PC-3 (cell line): ENCODE measurements at places on chromosomes 6 and 20. TPM values are rescaled to one million over a fixed set of nuclear protein-coding genes. Genes with fewer than 3 reads are reported as not detected.

RCAN2 gene
- not detected in 2 replicates for total RNA-seq

MAN1A1 gene
- 19.0 and 24.6 TPM in 2 replicates for total RNA-seq

MUC21 gene
- total RNA-seq: not detected in 2 replicates

NUP153 gene
- total RNA-seq: 48.3 and 48.5 TPM in 2 replicates

DNA sequence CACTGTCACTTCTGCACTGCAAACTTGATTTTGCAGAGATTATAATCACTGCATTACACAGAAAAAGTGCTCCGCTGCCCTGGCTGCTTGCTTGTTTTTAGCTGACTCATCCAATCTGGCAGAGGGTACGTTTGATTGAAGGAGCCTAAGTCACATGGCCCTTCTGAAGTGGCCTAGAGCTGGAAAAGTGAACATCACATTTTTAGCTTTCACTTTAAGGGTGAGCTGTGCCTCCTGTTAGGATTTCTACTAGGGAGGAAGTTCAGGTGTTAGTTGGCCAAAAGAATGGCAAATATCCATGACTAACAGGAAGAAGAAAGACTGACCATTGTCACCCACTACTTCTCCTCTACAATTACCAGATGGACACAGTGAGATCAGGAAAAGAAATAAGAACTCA, 889.1 kb upstream of the MAP3K7 start:
- H3K36me3 ChIP-seq: no peaks in the 10 kb centered on the region
- H3K4me3 ChIP-seq: no peak overlapping the region; the same call in 1 of the 2 replicates
- DNase-seq: peak; percentile 82

GRCh38 chr6:43170417-43170930, 595 bp upstream of the SRF start:
- H3K4me1 ChIP-seq: peaks cover 29% of the 10 kb centered on the region
- H3K27ac ChIP-seq: peak overlapping the region; percentile 48
- peak; percentile 84 for DNase-seq

DNA sequence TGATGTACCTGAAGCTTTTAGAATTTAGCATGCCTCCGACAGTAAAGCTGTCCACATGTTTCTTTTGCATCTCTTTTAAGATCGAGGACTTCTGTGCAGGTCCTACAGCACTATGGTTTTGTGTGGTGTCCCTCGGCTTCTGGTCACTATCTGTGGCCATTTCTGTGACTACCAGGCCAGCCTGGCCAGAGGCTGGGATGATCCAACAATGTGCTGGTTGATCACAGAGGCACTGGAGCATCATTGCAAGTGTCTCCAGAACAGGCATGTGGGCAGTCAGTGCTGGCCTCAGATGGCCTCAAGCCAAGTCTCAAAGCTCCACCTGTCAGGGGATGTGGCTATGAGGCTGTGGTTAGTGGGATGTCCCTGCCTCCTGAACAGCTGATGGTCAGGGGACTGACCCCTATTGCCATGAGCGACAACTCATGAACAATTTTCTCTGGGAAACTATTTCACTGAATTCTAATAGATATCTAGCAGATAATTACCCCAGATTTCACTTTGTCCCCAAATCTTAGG, 136.6 kb downstream of the SYNDIG1 start:
- H3K4me1 ChIP-seq: no peaks in the 10 kb centered on the region
- H3K27me3 ChIP-seq: peaks cover 88% of the 10 kb centered on the region
- no peak for DNase-seq
- H3K36me3 ChIP-seq: no peaks in the 10 kb centered on the region

DNA sequence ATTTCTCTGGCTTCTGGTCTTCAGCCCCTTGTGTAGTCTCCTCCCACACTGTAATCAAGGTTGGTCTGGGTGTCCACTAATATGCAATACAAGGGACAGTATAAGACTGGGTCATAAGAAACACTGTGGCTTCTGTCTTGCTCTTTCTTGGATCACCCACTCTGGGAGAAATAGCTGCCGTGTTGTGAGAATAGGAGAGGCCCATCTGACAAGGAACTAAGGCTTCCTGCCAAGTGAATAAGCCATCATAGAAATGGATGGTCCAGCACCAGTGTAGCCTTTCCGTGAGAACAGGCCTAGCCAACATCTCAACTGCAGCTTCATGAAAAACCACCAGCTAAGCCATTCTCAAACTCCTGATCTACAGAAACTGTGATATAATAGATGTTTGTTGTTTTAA, 23.3 kb downstream of the BAG2 start:
- peaks cover 4% of the 10 kb centered on the region; the same call in 1 of the 2 replicates for H3K36me3 ChIP-seq
- H3K4me1 ChIP-seq: no peaks in the 10 kb centered on the region
- no peaks in the 10 kb centered on the region for H3K27me3 ChIP-seq

GRCh38 chr6:154916857-154917256, 78.3 kb upstream of the TIAM2 start:
- no peaks in the 10 kb centered on the region for H3K36me3 ChIP-seq
- H3K27ac ChIP-seq: no peak overlapping the region
- no peak for DNase-seq
- H3K4me3 ChIP-seq: no peak overlapping the region
- no peaks in the 10 kb centered on the region for H3K27me3 ChIP-seq
